Activated CD8-positive, alpha-beta memory T cell treated with anti-CD3 and anti-CD28 coated beads, Interleukin-2, amount 50 U/mL, for 4 hours (primary cell): ENCODE measurements at places on chromosomes 6 and 20.
A peak's percentile ranks its signal among the peaks of the same experiment; 100 is the strongest.

DNA sequence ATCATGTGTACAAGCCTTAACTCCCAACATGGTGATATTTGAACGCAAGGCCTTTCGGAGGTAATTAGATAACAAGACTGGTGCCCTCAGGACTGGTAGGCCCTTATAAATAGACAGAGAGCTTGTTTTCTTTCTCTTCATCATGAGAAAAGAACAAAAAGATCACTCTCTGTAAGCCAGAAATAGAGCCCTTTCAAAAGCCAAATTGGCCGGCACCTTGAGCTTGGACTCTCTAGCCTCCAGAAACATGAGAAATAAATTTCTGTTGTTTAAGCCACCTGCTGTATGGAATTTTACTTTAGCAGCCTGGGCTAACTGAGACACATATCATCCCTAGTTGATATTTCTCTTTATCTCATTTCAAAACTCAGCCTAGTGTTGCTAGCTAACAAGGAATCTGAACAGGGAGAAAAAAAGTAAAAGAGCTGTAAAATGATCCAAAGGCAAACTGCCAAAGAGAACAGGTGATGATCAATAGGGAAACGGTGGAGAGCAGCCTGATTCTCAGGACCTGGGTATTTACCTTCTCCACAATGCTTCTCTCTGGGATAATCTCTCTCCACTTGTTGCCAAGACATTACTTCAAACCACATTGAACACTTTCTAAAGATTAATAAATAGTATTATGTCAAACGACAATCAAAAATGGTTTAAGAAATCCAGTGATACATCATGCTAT is 6.1 kb downstream of the COL21A1 start:
- DNase-seq = no peak

GRCh38 chr6:108897371-108897770 is 49.1 kb downstream of the ARMC2 start:
- DNase-seq = no peak

- no peak for DNase-seq
These were observed 144.5 kb downstream of the LPA start for GRCh38 chr6:160519603-160520042.

DNA sequence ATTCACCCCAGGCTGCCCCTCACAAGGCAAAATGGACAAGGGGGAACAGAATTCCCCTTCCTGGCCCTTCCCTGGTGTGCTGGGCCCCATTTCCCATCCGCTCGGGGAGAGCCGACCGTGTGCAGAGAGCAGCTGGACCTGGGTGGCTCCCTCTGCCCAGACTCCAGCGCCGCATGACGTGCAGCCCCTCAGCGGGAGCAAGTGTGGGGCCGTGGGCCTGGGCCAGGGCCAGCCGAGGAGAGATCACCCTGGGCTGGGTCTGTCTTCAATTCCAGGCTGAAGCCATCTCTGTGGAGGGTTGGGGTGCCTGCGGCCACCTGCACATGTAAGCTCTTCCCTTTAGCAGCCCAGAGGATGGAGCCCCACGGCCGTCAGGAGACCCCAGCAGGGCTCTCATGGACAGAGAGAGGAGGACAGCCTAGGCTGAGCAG is 241.8 kb downstream of the TTLL2 start:
- no peak for DNase-seq

- DNase-seq = peak; percentile 16
These were observed 57.4 kb upstream of the EDN3 start for GRCh38 chr20:59242714-59243626.

- DNase-seq = no peak
These were observed 83.3 kb downstream of the CHD6 start for GRCh38 chr20:41534842-41535241.

- no peak for DNase-seq
These were observed 6.3 kb downstream of the TAF4 start for GRCh38 chr20:62059401-62059800.

DNA sequence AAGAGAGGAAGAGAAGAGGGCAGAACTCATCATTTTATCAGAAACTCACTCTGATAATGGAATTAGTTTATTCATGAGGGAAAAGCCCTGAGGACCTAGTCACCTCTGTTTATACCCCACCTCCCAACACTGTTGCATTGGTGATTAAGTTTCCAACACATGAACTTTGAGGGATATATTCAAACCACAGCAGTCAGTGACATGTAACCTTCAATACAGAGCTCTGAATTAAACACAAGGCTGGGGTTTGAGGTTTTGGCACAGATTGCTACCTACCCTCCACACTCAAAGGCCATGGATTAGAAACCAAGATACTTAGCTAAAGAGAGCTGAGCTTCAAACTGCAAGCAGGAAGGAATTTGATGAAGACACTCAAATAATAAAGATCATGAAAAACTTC is 48.5 kb upstream of the MOCS1 start:
- DNase-seq = no peak
